Tongue (tissue), 3 donors: ENCODE measurements at places on chromosomes 16 and 17. TPM values are rescaled to one million over a fixed set of nuclear protein-coding genes. Genes with fewer than 3 reads are reported as not detected.

The SPATA32 gene
- total RNA-seq, result not detected

DNA sequence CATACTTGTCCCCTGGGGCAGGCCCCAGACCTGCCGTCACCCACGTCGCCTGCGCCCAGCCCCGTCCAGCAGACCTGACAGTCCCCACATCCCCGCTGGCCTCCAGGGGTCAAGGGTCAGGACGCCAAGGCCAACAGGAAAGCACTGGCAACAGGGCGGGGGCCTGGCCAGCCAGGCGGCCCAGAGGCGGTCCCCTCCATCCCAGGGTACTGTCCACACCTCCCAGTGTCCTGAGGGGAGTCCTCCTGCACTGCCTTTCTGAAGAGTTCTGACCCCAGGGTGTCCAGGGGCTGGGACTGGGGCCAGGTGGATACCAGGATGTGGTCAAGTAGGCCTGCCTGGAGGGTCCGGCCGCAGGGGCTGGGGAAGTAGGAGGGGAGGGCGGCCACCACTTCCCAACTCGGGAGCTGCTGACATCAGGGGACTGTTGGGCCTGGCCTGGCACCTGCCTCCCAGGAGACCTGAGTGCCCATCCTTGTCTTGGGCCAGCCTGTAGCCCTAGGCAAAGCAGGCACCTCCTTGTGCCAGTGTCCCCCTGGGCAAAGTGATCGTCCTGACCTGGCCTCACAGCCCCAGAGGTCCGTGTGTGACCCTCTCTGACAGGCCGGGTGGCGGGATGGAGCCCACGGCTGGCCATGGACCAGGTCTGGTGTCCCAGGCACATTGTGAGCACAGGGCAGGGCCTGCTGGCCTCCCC is 6.7 kb upstream of the AXIN1 start:
- DNase-seq, result no peak

The SPPL2C gene
- total RNA-seq, result not detected

The CHTF18 gene
- total RNA-seq, result 14.9 TPM

DNA sequence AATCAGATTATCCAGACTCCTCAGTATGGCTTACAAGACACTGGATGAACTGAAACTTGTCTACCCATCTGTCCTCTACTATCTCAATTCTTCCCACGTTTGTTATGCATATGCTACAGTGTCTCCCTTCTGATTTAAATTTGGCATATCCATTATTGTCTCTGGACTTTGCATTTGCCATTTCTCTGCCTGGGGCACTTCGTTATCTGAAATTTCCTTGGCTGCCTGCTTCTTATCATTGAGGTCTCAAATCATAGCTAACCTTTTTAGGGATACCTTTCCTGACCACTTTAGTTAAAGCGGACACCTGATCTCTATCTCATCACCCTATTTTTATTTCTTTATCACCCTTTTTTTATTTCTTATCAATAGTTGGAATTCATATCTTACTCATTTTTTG is 853.4 kb downstream of the KCNJ2 start:
- DNase-seq, result no peak

The ETV4 gene
- 4.3 TPM for total RNA-seq

GRCh38 chr17:81347437-81347836 is 47.8 kb upstream of the BAHCC1 start:
- DNase-seq, result no peak

DNA sequence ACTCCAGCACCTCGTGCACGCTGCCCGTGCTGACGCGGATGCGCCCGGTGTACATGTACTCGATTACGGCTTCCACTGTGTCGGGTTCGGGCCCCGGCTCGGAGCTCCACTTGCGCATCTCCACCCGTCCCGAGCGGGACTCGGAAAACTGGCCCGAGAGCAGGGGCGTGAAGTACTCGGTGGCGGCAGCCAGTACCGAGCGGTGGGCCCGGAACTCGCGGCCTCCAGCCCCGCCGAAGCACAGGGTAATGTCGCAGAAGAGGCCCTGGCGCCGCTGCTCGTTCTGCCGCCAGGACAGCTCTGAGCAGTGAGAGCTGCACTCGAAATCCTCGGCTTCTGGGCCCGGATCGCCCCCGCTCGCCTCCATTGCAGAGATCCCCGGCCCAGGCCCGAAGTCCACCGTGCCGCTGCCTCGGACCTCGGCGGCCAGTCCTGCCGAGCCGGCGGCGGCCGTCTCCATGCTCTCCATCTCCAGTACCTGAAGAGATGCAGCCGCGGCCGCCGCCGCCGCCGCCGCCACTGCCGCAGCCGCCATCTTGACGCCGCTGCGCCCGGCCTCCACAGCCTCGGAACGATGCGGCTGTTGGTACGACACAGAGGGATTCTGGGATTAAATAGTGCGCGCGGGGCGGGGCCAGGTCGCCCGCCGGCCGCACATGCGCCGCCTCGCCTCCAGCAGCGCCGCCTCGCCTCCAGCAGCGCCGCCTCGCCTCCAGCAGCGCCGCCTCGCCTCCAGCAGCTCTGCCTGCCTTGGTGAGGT is at the start of gene KLHL11:
KLHL11 (minus strand) TSS at position 588 of the 760 bp plus-strand sequence; CDS start at position 535, 53 bp downstream.
- peak; percentile 96 for DNase-seq

GRCh38 chr17:81138500-81138899 is 26.8 kb upstream of the PVALEF start:
- no peak for DNase-seq

GRCh38 chr16:67104061-67104460 is 5.7 kb upstream of the PHAF1 start:
- peak; percentile 37 for DNase-seq
